ENCODE measurements at places on chromosomes 5 and 9.

DNA sequence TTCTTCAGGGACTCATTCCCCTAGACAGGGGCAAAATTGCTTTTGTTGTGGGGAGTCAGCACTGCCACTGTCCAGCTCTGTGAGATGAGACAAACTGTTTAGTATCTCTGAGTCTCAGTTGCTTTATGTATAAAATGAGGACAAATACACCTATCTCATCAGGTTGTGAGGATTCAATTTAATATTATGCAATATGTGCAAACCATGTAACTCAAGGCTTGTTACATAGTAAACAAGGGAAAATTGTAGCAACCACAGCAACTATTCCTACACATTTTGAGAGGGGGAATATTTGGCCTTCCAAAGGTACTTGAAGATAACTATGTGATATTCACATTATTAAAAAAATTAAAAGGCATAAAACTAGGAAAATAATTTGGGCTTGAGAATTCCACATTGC is 411.9 kb upstream of the SLC30A5 start:
- no peak for DNase-seq

GRCh38 chr5:168156170-168156569 is 135.3 kb upstream of the WWC1 start:
- DNase-seq: no peak

DNA sequence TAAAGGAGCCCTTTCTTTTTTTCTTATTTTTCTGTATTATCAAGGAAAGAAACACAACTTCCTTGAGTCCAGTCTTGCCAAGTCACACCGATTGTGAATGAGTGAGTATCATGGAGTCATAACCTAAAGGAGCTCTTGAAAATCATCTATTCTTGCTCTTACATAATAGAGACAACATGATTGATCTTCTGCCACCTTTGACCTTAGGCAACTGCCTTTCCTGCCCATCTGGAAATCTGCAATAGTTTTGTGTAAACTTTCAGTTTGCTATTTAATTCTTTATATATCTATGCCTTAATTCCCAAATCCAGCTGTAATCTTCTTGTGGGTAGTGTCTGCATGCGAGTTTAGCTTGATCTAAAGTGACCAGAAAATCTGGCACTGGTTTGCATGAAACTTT is 149.9 kb upstream of the FST start:
- DNase-seq: no peak

GRCh38 chr5:143649937-143650621 is 161.9 kb upstream of the HMHB1 start:
- no peak for DNase-seq

GRCh38 chr9:11194246-11194645 is 581.4 kb upstream of the PTPRD start:
- DNase-seq: no peak
